ENCODE measurements at places on chromosomes 6 and 20. TPM values are rescaled to one million over a fixed set of nuclear protein-coding genes. Genes with fewer than 3 reads are reported as not detected.

DNA sequence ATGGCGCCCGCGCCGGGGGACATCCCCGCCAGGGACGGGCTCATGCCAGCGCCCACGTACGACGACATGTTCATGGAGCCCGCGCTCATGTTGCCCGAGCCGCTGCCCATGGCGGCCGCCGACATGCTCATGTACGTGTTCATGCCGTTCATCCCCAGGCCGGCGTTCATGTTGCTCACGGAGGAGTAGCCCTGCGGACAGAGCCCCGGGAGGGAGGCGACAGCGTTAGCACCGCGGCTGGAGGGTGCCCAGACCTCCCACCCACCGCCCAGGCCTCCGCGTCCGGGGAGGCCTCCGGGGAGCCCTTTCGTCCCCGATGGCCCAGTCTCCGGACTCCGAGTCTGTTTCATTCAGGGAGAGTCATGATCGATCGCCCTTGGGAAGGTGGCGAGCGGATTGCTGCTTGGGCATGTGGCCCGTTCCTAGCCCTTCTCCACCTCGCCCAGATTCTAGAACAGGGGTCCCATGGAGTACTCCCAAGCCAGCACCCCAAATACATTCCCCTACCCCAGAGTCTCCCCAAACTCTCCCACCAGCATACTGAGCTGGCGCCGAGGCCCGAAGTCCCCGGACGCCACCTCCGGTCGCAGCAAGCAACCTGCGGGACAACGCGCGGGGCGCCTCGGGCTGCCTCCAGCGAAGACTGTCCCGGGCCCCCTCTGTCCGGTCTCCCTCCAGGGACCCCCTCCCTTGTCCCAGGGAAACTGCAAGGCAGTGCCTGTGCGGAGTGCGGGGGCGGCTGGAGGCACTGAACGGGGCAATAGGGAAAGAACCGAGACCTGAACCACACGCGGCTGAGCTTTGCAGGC lies 1.2 kb downstream of the FOXA2 start:
- no peak for DNase-seq

DNA sequence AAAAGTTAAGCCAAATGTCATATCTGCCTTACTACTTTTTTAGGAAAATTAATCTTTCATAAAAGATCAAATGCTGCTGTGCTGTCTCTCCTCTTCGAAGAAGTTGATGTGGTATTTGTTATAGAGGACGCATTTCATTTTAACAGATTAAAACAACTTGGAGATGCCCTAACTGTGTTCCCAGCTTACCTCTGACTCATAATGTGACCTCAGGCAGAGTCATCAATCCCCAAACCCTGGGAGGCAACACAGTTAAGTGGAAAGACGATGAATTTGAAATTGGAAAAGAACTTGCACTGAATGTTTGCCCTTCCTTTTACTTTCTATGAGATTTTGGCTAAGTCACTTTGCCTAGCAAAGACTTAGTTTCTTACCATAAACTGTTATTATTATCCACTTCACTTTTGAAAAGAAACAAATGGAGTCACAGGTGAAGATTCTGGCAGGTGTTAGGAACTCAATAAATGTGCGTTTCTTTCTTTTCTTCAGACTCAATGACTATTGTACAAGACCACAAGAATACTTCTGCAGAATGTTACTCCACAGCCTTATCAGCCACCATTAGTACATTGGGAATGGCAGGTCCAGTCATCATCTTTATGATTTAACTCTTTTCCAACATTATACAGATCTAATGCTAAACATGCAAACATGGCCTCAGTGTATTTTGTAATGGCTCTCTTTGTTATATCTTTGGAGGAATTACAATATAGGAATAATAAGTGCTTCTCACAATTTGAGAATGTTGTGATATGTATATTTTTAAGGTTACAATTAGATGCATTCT lies 102.6 kb downstream of the COL21A1 start:
- peak; percentile 3 for DNase-seq

The TRIM40 gene
- not detected for total RNA-seq

DNA sequence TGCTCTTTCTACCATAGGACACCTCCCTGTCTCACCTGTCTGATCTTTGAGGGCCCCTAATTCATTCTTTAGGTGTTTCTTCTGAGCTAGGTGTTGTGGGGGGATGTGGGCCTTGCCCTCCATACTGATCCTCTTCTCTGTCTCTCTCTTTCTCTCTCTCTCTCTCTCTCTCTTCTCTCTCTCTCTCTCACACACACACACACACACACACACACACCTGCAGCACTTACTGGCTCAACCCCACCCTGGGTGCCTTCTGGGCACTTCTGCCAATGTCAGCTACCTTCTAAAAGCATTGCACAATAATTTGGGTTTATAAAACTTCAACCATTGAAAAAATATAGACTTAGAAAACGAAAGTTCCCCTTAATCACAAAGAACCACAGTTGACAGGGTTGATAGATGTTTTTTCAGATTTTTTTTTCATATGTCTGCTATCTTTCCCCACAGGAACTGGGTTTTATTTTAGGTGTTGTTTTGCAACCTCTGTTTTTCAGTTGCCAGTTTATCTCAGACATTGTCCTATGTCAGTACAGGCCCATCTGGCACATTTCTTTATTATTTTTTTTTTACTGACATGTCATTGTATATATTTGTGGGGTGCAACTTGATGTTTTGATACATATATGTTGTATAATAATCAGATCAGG lies 28.1 kb downstream of the PKIG start:
- no peak for DNase-seq

The GPSM3 gene
- total RNA-seq, result 17.8 TPM

- no peak for DNase-seq
These were observed 235.1 kb downstream of the FNDC1 start for GRCh38 chr6:159404296-159404695.

GRCh38 chr6:108557494-108558371 lies 3.0 kb upstream of the FOXO3 start:
- no peak for DNase-seq

The ARMC2 gene
- 1.7 TPM for total RNA-seq

Data from epithelial cell of proximal tubule (primary cell).